Immature natural killer cell (primary cell): ENCODE measurements at places on chromosomes 11 and 22. TPM values are rescaled to one million over a fixed set of nuclear protein-coding genes. Genes with fewer than 3 reads are reported as not detected.

DNA sequence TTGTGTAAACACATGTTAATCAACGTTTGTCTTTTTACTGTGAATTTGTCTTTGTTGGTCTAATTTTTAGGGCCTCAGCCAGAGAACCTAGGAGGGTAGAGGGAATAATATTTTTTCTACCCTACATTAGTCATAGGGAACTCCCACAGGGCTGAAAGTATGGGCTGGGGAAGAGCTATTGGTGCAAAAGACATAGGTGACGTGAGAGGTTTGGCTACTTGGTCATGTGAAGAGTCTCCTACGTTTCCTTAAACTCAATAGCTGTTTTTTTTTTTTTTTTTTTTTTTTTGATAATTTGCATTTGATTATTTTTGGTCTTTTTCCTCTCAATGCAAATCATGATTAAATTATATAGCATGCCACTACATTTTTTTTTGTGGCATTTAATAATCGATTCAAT, 15.9 kb upstream of the MMP7 start:
- peaks cover 22% of the 10 kb centered on the region for H3K4me1 ChIP-seq
- H3K4me3 ChIP-seq: no peak overlapping the region
- H3K27me3 ChIP-seq: no peaks in the 10 kb centered on the region
- no peak overlapping the region for H3K27ac ChIP-seq

The TCN1 gene
- not detected for polyA plus RNA-seq

GRCh38 chr11:116499396-116500003, 273.3 kb downstream of the BUD13 start:
- no peak overlapping the region for H3K27ac ChIP-seq
- H3K36me3 ChIP-seq: no peaks in the 10 kb centered on the region
- H3K4me1 ChIP-seq: no peaks in the 10 kb centered on the region
- DNase-seq: no peak

The GPHA2 gene
- polyA plus RNA-seq: not detected

The BIRC3 gene
- polyA plus RNA-seq: 5.0 TPM

The PHF21B gene
- polyA plus RNA-seq: not detected

GRCh38 chr22:28835630-28836189, 35.3 kb upstream of the XBP1 start:
- peaks cover 14% of the 10 kb centered on the region for H3K4me1 ChIP-seq
- DNase-seq: no peak
- peaks cover 3% of the 10 kb centered on the region for H3K27me3 ChIP-seq
- no peak overlapping the region for H3K27ac ChIP-seq
- H3K36me3 ChIP-seq: no peaks in the 10 kb centered on the region
